ENCODE measurements at places on chromosomes 2 and 18. TPM values are rescaled to one million over a fixed set of nuclear protein-coding genes. Genes with fewer than 3 reads are reported as not detected.

Gene ASTL
- total RNA-seq = 0.41 TPM

Gene VSNL1
- total RNA-seq = not detected

Gene UGT1A4
- not detected for total RNA-seq

Gene ANKRD36
- total RNA-seq = 58.0 TPM

Gene ATP9B
- total RNA-seq = 25.0 TPM

Gene CIB4
- not detected for total RNA-seq

Gene LONRF2
- not detected for total RNA-seq

Gene MAIP1
- total RNA-seq = 12.6 TPM

Gene LCT
- total RNA-seq = not detected

Data from activated naive CD4-positive, alpha-beta T cell treated with anti-CD3 and anti-CD28 coated beads, Interleukin-2, amount 10 ng/mL, durations not matched to agents 5 hours and 36 hours (primary cell).